ENCODE measurements at places on chromosomes 6 and 20.

- DNase-seq: no peak
These were observed 253.6 kb downstream of the CDH26 start for GRCh38 chr20:60211618-60212463.

GRCh38 chr6:28884423-28885131 lies 39.2 kb downstream of the TRIM27 start:
- no peak for DNase-seq

GRCh38 chr6:38640216-38640909 lies 634 bp upstream of the BTBD9 start:
- DNase-seq: no peak

- no peak for DNase-seq
These were observed 234.3 kb downstream of the UTRN start for GRCh38 chr6:144519426-144519825.

GRCh38 chr6:165697171-165697570 lies 34.1 kb upstream of the PDE10A start:
- no peak for DNase-seq

- no peak for DNase-seq
These were observed 520.4 kb downstream of the ADGRB3 start for GRCh38 chr6:69155467-69155866.

GRCh38 chr6:44920952-44921491 lies 407.1 kb upstream of the RUNX2 start:
- no peak for DNase-seq

GRCh38 chr20:59786801-59787537 lies 146.5 kb downstream of the SYCP2 start:
- DNase-seq: no peak

DNA sequence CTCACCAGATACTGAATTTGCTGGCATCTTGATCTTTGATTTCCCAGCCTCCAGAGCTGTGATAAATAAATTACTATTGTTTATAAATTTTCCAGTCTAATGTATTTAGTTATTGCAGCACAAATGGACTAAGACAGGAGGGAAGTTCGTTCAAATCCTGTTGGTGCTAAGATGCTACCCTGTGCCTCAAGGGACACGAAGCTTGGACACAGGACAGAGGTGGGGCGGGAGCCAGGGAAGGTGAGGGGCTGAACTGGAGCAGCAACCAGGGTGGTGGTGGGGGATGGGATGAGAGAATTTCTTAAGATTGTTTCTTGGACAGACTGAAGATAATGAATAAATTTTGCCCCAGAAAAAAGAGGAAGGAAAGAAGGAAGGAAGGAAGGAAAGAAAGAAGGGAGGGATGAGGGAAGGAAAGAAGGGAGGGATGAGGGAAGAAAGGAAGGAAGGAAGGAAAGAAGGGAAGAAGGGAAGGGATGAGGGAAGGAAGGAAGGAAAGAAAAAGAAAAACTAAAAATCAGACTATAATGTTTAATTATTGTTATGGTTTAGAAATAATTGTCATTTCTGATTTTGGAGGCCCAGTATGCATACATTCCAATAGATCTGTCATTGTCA lies 127.2 kb downstream of the CDC5L start:
- DNase-seq: no peak

DNA sequence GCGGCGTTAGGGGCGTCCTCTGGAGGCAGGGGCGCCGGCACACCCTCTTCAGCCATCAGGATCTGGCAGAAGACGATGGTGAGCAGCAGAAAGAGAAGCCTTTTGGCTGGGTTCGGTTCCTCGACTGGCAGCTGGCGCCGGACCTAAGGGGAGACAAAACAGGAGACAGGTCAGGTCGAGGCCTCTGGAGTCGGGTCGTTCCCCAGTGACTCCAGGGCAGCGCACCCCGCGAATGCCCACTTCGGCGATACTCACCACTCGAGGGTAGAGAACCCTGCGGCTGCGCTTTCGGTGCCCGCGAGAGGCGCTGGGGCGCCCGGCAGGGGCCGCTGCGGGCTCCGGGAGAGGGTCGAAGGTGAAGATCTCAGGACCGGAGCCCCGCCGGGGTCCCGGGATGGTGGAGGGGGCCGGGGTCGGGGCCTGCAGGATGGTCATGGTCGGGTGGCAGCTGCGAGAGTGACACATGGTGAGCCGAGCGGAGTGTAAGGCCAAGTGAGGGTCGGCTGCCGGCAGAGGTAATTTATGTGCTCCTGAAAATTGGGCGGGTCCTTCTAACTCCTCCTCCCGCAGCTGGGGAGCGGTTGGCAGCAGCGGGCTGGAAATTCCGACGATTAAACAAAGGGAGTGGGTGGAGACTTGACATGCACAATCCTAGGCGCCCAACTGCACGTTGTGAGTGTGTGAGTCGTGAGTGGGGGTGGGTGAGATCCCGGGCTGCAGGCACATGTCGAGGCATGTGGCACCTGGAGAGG lies at the start of gene IER3:
TSS of gene IER3 (minus strand) at position 494 of the 752 bp plus-strand sequence. CDS start at position 465, 29 bp downstream.
- peak; percentile 91 for DNase-seq

GRCh38 chr6:127950566-127951145 lies 49.8 kb upstream of the THEMIS start:
- DNase-seq: no peak
